MCF 10A (cell line): ENCODE measurements at places on chromosomes 3 and 15. TPM values are rescaled to one million over a fixed set of nuclear protein-coding genes. Genes with fewer than 3 reads are reported as not detected.

CLDN11 gene
- total RNA-seq = not detected in 2 replicates

PLA2G4D gene
- total RNA-seq = not detected in 2 replicates

SH2D7 gene
- total RNA-seq = not detected in 2 replicates

TLR9 gene
- total RNA-seq = not detected in 2 replicates

ACTC1 gene
- not detected in 2 replicates for total RNA-seq

MAP3K13 gene
- total RNA-seq = 15.8 and 23.7 TPM in 2 replicates

HIGD2B gene
- total RNA-seq = not detected in 2 replicates

PLSCR5 gene
- not detected in 2 replicates for total RNA-seq

MST1 gene
- 16.3 and 18.2 TPM in 2 replicates for total RNA-seq

PLS1 gene
- 7.3 and 9.3 TPM in 2 replicates for total RNA-seq

C3orf85 gene
- not detected in 2 replicates for total RNA-seq

DNA sequence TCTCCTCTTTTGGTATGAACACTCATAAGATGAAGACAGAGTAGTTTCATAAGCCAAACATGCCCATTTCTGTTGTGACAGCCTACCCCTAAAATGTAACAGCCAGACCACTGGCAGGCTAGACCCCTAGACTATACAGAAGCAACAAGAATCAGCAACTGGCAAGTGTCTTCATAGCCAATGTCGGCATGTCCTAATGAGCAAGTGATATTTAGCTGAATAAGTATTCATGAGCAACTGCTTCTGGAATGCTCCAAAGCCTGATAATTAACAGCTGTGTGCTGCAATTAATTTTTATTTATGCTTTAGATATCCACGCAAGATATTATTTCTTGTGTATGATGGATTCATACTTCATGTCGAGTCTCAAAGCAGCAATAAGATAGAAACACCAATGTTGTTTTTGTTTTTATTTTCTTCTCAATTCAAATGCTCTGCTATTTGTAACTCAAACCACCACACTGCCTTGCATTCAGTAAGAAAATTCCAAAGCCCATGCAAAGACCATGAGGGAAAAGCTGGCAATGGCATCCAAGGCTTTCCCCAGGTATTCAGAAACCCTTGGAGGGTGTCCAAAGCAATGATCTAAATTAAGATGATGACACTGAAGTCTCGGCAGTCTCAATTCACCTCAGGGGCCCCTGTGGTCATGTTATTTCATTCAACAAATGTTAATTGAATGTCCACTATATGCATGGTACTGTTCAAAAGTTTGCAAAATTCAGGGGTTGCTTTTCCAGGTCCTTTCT, 167.7 kb upstream of the NECTIN3 start:
- peaks cover 3% of the 10 kb centered on the region for H3K36me3 ChIP-seq
- H3K4me1 ChIP-seq = no peaks in the 10 kb centered on the region
- H3K27ac ChIP-seq = no peak overlapping the region

- no peaks in the 10 kb centered on the region for H3K4me1 ChIP-seq
- no peaks in the 10 kb centered on the region for H3K27me3 ChIP-seq
- H3K4me3 ChIP-seq = no peak overlapping the region
Observed at GRCh38 chr3:196517919-196518318, 2.8 kb upstream of the SMCO1 start.

- H3K4me1 ChIP-seq = peaks cover 8% of the 10 kb centered on the region
- peaks cover 4% of the 10 kb centered on the region for H3K36me3 ChIP-seq
- no peak overlapping the region for H3K4me3 ChIP-seq
Observed at GRCh38 chr3:30277494-30277893, 328.9 kb upstream of the TGFBR2 start.

GRCh38 chr3:32062950-32063582, 43.4 kb upstream of the GPD1L start:
- H3K27ac ChIP-seq = no peak overlapping the region
- no peaks in the 10 kb centered on the region for H3K27me3 ChIP-seq
- no peak for DNase-seq

DNA sequence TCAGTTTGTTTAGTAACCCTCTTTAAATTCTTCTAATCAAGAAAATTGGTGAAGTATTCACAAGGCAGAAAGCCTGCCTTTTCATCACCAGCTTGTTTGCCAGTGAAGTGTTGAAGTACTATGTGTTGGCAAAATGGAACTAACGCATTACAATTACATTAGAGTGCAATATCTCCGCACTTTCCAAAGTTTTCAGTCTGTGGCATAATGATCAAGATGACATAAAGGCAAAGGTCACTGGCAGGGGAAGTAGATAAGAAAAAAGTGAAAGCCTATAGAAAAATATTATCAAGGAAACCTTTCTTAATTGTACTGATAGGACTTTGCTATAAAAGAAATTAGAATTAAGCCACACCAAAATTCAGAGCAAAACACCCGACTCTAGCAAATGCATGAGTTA, 25.0 kb upstream of the TM4SF1 start:
- DNase-seq = no peak
- no peak overlapping the region for H3K4me3 ChIP-seq
- peaks cover 8% of the 10 kb centered on the region for H3K4me1 ChIP-seq
- H3K27me3 ChIP-seq = no peaks in the 10 kb centered on the region

DNA sequence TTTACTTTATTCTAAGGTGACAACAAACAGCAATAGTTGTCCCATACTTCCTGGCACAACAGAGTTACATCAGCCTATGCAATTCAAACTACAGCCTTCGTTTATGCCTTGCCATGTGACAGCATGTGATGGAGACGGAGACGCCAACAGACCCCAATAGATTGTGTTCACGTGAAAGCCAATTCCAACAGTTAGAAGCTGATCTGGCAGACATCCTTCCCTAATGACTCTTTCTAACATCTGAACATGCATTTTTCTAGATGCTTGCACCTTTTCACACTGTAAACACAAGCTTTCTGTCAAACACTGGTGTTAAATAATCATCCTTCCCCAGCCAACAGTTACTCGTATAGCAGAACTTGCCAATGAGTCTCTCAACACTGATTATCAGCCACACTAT, 694.4 kb upstream of the ALCAM start:
- H3K27me3 ChIP-seq = no peaks in the 10 kb centered on the region
- H3K27ac ChIP-seq = no peak overlapping the region
- no peak overlapping the region for H3K4me3 ChIP-seq
- H3K36me3 ChIP-seq = no peaks in the 10 kb centered on the region
- H3K4me1 ChIP-seq = no peaks in the 10 kb centered on the region

DNA sequence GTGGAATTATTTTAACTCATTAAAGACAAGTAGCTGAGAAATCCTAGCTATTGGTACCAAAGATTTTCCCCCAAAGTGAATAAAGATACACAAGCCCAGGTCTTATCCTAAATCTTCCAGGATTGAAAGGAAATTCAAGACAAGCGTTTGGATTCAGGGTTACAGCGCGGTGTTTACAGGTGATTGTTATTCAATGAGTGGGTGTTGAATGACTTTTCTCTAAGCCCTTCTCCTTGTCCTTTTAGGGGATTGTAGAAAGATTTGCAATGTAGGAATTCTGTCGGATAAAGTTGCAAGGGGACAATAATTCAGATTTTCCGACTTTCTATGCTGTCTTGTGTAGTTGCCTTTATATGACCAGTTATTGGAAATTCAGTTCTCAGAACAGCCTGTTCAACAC, 57.2 kb downstream of the USP13 start:
- H3K27ac ChIP-seq = no peak overlapping the region
- H3K4me1 ChIP-seq = no peaks in the 10 kb centered on the region
- H3K36me3 ChIP-seq = peaks cover 37% of the 10 kb centered on the region
- no peak for DNase-seq
- no peaks in the 10 kb centered on the region for H3K27me3 ChIP-seq
- H3K4me3 ChIP-seq = no peak overlapping the region

GRCh38 chr3:33173103-33173502, 45.5 kb downstream of the SUSD5 start:
- H3K27ac ChIP-seq = no peak overlapping the region
- DNase-seq = no peak
- no peaks in the 10 kb centered on the region for H3K27me3 ChIP-seq
- no peaks in the 10 kb centered on the region for H3K36me3 ChIP-seq

DNA sequence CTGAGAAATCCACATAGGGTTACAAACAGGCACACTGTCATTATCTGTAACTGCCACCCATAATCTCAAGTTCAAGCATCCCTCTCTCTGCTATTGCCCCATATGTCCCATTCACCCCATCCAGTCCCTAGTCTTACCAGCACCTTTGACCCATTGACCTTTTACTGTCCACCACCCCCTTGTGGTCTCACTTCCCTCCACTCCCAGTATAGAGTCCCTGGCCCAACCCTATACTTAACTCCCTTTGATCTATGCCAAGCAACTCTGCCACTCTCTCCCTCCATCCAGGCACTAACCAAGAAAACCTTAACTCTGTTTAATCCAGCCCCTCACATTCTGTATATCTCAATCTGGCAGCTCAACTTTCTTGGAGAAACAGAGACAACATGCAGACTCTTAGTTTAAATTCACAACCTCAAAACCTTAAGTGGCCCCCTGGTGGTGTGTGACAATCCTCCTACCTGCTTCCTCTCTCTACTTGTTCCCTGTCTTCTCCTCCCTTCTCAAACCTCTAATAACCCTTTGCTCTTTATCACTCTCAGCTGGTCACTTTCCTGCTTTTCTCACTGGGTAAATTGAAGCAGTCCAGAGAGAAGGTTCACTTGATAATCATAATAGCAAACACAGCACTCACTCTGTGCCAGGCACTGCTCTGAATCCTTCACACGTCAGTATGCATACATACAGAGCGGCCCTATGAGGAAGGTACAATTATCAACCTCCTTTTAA, 162.7 kb downstream of the STT3B start:
- no peaks in the 10 kb centered on the region for H3K27me3 ChIP-seq
- peaks cover 13% of the 10 kb centered on the region for H3K4me1 ChIP-seq

DNA sequence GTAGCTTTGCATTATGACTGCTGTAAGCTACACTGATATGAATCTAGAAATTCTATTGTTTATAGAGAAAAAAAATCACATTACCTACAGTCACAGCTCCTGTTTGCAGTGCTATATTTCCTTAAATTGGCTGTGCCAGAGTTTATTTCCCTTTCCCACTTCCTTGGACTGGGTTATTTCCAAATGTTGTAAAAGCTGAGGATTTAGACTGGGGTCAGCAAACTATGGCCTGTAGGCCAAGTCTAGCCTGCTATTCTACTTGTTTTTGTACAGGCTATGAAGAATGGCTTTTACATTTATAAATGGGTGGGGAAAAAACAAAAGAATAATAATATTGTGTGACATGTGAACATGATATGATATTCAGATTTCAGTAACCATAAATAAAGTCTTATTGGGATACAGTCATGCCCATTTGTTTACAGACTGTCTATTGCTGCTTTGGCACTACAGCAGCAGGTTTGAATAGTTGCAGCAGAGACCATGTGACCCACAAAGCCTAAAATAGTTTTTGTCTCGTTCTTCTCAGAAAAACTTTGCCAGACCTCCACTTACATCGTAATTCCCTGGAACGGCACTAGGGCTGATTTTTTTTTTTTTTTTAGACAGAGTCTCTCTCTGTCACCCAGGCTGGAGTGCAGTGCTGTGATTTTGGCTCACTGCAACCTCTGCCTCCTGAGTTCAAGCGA, 7.8 kb downstream of the GLDN start:
- no peak overlapping the region for H3K4me3 ChIP-seq
- H3K4me1 ChIP-seq = no peaks in the 10 kb centered on the region
- H3K27me3 ChIP-seq = no peaks in the 10 kb centered on the region
- no peak overlapping the region for H3K27ac ChIP-seq
- H3K36me3 ChIP-seq = no peaks in the 10 kb centered on the region
- no peak for DNase-seq

- DNase-seq = peak; percentile 9
- H3K36me3 ChIP-seq = no peaks in the 10 kb centered on the region
- H3K4me3 ChIP-seq = no peak overlapping the region
- no peaks in the 10 kb centered on the region for H3K27me3 ChIP-seq
Observed at GRCh38 chr3:100865442-100865841, 127.8 kb downstream of the ABI3BP start.

GRCh38 chr3:159616234-159616825, 372.3 kb upstream of the IL12A start:
- H3K4me1 ChIP-seq = peaks cover 14% of the 10 kb centered on the region
- H3K36me3 ChIP-seq = no peaks in the 10 kb centered on the region
- H3K4me3 ChIP-seq = no peak overlapping the region
